Panc1 (cell line): ENCODE measurements at places on chromosomes 12 and 14. TPM values are rescaled to one million over a fixed set of nuclear protein-coding genes. Genes with fewer than 3 reads are reported as not detected.

- no peak for DNase-seq
These were observed 29.6 kb upstream of the VPS33A start for GRCh38 chr12:122295877-122296276.

DNA sequence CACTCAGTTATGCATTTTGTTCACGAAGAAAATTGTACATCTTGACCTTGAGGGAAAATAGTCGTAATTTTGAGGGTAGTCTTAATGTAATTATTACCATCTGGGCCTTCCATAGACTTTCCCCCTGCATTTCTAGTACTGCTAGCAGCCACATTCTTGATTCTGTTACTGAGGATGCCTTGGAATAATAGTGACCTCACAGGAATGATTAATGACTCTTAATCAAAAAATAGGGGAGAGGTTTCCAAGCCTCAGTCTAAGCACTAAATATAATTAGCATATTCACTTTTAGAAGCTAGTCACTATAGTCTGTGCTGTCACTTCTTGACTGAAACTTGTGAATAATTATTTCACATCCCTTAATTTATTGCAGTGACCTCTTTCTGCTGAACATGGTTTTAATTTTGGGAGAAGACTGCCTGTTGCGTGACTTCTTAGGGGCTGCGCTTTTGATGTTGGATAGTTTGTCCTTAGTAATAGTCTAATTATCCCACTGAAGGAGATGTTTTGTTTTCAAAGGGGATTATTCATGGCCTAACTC, 400.5 kb downstream of the ADAMTS20 start:
- no peak for DNase-seq

DNA sequence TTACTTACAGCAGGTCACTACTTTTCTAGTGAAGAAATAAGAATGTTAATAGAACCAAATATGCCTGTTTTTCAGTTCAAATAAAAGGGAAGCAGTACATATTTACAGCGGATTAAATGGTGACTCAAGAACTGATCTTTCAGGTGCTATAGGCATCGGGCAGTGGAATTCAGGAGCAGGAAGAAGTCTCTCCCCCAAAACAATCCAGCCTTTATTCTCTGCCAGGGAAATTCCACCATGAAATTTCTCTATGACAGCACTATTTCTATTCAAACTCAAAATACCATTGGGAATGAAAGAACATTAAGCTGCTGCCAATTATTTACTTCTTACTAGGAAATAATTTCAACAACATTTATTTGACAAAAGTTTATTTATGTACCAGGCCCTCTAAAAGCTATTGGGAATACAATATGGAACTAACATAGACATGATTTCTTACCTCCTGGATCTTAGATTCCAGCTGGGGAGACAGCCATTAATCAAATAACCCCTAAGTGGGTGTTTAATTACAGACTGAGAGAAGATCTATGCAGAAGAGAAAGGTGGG, 60.3 kb upstream of the KRR1 start:
- no peak for DNase-seq

GRCh38 chr12:93763746-93764147, 86.6 kb downstream of the CRADD start:
- DNase-seq = no peak

DNA sequence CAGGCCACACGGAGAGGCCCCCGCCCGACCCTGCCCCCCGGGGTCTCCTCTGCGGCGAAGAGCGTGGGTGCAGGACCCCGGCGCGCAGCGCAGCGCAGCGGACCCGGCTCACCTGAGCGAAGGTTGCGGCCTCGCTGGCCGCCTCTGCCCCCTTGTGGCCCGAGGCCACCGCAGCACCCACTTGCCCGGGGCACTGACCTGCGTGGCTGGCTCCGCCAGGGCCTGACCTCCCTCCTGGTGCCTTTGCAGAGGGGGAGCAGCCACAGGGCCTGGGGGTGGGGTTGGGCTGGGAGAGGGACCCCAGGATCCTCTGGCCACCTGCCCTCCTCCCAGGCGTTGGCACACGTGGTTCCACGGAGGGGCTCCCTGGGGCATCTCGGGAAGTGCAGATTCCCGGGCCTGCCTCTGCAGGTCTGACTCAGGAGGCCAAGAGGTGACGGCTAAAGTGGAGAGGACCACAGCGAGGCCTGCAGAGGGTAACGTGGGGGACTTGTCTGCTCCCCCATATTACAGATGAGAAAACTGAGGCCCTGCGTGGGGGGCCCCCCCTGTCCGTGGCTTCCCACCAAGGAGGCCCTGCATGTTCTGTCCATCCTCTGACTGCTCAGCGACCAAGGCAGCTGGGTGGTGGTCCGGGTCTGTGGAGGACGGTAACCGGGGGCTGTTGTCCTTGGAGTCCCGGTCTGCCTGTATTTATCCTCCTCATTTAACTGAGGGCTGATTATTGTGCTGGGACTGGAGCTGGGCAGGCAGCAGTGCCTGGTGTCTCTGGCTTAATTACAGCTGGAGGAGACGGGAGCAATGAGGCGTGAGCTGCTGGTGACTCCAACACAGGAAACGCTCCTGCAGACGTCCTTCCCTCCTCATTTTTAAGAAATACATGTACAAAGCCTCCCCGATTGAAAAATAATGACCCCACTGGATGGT, 67.9 kb upstream of the BEGAIN start:
- DNase-seq = no peak

DNA sequence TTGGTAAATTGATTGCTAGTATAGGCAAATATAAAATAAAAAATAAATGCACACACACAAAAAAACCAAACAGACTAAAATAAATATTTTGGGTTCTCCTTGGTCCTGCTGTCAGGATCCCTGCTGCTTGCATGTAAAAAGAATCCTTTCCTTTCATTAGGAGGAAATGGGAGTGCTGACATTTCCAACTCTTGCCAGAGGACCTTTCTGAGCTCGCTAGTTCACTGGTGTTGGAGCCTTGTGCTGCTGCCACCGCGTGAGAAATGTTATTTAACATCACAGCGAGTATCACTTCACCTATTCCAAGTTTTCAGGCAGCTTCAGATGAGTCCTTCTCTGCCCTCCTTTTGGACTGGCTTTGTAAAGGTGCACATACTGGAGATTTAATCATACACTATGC, 358.9 kb downstream of the NPAS3 start:
- no peak for DNase-seq

DNA sequence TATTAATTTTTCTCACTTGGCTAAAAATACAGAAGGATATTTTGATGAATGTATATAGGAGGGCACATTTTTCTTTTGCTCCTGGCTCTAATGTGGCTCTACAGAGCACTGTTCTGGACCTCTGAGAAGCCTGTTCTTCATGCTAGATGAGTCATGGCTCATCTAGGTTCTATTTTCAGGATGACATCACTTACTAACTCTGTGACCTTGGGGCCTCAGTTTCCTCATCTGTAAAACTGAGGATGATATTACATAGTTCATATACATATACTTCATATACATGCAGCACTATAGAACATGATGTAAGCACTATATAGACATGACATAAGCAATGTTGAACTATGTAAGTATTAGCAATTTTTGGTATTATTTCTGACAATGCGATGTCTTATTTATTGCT, 35.8 kb downstream of the SOCS2 start:
- no peak for DNase-seq

The CSRP2 gene
- 7.8 TPM for total RNA-seq

The SLC22A17 gene
- 3.2 TPM for total RNA-seq

The SLC48A1 gene
- total RNA-seq = 32.0 TPM
